ENCODE measurements at places on chromosomes 4 and X.

GRCh38 chrX:148381603-148382002 lies 118.8 kb upstream of the AFF2 start:
- no peak for DNase-seq

DNA sequence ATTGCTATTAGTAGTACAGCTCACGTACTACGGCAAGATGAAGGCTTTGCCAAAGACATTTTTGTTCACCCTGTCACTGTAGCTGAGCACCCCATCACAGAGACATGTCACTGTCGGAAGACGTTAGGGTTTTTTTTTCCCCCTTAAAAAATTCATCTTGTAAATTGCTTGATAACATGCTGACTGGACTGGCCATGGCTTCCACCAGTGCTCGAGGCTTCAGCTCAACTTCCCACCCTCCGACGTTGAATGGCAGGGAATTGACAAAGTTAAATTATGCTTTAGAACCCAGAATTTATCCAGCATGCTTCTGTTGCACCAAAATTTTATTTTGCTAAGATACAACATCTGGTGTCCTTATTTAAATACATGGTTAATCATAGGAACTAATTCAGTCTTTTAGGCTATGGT lies 707 bp upstream of the OTUD4 start:
- no peak for DNase-seq

- no peak for DNase-seq
Measured at GRCh38 chrX:154083126-154083517, 14.4 kb downstream of the MECP2 start.

DNA sequence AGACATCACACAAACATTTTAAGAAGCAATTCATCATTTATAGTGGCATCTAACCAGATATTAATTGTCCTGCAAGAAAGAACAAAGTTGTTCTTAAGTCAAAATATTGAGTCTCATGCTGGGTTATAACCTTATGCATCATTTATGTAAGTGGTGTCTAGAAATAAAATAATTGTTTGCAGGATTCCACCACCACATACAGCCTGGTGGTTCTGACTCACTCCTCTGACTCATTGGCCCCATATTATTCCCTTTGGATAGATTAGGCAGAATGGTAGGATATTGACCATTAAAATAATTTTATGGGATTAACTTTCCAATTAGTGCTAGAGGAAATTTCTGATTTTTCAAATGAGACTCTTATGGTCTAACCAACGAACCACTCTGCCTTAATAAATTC lies 384.5 kb downstream of the GRXCR1 start:
- DNase-seq: no peak

DNA sequence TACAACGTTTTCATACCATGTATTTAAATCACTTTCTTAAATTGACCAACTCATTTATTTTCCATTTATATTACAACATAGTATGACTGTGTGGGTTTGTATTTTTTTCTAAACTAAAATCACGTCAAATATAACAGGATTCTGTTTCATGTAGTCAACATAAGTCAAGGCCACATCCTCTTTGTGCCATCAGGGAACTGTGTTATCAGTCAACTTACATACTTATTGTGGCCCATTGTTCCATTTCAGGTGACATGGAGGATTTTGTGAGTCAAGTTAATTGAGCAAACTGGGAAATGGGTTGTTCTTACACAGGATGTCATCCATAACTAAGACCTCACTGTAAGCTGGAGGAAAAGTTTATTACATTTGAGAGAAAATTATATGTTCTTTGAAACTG lies 35.9 kb downstream of the STK26 start:
- no peak for DNase-seq

DNA sequence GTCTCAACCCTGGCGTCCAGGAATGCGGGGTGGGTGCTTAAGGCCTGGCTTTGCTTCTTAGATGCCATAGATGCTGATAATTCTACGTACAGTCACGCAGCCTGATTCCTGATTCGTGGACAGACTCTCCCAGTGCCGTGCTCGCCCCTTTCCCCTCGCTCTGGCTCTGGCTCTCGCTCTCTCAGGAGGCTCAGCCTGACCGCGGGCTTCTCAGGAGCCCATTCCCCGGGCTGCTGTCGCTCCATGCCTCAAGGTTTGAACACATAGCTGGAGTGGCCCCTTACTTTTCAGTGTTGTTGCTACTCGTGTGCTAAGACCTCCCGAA lies 59.2 kb upstream of the ZC4H2 start:
- no peak for DNase-seq

DNA sequence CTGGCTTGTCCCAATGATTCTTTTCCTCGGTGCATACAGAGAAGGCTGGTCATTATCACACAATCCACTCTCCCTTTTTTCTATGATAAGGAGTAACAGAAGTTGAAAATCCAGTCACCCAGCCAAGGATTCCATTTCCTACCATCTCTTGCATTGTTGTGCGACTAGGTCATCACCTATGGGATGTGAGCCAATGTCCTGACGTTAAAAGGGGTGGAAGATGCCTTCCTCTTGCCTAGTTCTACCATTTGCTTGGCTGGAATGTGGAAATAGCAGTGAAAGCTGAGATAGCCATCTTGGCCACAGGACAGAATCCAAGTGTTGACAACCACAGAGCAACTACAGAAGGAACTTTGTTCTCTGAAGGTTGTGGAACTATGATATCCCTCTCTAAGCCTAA lies 132.2 kb upstream of the KIT start:
- no peak for DNase-seq

Data from stimulated activated CD4-positive, alpha-beta T cell treated with anti-CD3 and anti-CD28 coated beads, Interleukin-1b, Interleukin-23, amount 100 ng/mL, for 1 hour (primary cell).